ENCODE measurements at places on chromosomes 2 and 18.

DNA sequence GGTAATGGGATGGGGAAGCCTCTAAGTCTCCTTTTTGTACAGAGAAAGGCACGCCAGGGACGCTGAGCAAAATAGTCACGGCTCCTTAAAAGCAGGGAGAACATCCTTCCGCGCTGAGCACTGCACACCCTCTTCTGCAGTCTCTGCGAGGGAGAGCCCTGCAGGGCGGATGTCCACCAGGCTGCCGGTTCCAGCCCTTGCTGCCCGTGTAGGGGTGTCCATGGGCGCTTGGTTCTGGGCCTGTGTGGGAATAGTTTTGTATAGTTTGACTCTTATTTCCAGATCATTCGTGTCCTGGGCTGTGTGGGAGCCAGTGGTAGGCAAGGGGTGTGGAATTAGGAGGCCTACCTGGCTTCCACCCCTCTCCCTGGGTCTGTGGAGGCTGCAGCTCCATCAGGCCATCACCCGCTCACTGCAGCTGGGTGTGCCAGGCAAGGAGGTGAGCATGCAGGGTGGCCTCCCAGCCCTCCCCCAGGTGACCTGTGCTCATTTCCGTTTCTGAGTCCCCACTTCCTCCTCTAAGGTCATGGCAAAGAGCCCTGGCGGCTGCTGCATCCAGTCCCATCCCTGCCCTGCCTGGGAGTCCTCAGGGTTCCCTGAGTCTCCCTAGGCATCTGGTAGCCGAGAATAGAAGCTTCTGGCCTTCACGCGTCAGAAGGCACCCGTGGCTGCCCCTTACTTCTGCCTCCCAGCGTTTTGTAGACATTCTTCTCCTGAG, 202.6 kb downstream of the LDLRAD4 start:
- no peak for DNase-seq

GRCh38 chr2:112627060-112628040, 18.4 kb upstream of the SLC20A1 start:
- no peak for DNase-seq

- DNase-seq, result no peak
These were observed 102.6 kb downstream of the MCFD2 start for GRCh38 chr2:46813020-46813415.

DNA sequence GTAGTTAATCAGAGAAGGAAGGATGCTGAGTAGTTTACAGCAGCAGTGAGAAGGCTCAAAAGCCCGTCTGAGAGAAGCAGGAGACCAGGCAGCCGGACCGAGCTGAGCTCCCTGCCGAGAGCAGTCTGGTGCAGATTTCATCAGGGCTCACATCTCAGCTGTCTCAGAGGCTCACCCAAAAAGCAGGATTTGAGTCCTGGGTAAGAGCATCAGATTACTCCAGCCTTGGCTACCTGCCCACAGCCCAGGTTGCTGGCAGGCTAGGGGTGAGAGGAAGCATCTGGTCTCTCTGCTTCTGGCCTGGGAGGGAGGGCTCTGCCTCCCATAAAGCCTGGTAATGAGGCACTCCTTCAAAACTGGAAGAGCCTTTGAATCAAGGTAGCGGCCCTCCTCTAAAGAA, 140.5 kb downstream of the ST6GAL2 start:
- no peak for DNase-seq

- DNase-seq, result no peak
These were observed 43.3 kb upstream of the PTPRM start for GRCh38 chr18:7523772-7524171.

DNA sequence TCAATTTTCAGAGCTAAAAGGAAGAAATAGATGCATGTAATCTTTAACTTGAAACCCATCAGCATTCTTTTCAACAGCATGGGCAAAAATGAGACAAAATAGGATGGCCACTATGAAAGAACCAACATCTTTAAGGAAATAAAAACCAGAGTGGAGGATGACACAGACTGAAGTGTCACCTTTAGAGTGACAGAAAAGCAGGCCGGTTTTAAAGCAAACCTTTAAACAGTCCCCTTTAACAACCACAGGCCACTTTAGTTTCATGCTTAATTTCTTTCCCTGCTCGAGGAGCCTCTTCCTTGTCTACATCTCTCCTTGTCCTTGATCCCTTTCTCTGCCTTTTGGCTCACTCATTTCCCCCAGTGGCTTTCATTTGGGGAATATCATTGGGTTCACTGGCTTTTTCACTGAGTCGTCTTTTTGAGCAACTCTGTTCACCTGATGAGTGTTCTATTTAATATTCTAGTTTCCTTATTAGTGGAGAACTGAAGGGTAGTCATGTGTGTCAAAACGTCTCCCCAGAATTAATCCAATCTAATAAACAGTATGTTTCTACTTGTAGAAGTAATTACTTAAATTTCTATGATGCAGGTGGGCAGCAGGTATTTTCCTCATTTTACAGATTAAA, 72.5 kb downstream of the DOCK10 start:
- no peak for DNase-seq

GRCh38 chr2:1639086-1639858, 105.0 kb downstream of the PXDN start:
- DNase-seq, result no peak

- DNase-seq, result no peak
These were observed 94.0 kb upstream of the ITGA4 start for GRCh38 chr2:181363164-181363563.

DNA sequence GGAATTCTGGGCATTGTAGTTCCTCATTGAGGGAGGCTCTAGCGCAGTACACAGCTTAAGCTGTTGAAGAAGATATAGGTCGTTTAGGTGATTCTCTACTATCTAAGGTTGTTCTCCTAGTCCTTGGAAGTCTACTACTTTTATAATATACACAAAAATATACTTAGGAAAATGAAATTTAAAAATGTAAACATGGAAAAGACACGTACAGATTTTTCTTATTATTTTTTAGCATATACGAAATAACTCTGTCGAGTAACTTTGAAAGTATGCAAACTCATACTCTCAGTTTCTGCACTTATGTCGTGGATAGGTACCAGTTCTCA, 272 bp upstream of the FASTKD1 start:
- no peak for DNase-seq

DNA sequence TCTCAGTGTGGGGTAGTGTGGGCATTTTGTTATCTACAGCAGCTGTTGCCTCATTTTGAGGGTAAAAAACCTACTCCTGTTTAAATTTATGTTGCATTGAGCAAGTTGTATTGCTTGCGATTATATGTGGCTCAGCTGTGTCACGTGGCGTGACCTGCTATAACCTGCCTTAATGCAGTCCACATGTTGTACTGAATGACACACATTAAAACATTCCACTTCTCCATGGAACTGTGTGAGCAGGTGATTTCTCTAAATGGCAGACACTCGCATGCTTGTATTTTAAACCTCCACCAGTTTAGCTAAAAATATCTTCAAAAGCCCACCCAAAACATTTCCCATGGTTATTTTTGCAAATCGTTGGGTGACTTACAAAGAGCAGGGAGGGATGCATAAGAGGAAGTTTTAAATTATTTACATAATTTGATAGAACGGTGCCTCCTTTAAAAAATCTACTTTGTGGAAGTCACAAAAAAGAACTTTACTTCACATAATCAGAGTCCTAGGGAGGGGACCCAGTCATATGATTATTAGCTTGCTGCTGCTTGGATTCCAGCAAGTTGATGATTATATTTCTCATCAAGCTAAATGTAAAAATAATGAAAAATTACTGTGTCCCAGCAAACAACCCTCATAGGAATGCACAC, 163.3 kb upstream of the ZEB2 start:
- no peak for DNase-seq

DNA sequence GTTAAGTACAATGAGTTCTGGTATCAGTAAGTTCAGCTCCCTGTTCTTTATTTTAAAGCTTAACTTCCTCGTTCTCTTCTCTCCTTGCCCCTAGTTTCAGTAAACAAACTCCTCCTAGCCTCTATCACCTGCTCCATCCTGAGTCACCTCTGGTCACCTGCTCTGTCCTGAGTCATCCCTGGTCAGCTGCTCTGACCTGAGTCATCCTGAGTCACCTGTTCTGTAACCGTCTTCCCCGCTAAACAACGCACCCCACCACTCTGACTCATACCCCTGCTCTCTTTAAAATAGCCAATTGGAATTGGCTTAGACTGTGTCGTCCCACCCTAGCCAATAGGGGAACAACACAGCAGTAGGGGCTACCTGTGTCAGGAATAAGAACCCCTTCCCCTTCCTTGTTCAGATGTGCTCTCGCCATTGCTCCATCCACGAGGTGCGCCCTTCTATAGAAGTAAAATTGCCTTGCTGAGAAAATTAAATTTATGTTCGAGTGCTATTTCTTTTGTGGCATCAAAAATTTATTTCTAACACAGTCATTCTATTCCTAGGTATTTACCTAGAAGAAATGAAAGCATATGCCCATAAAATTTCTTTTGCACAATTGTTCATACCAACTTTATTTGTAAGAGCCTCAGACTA, 24.9 kb upstream of the RMND5A start:
- DNase-seq, result no peak

DNA sequence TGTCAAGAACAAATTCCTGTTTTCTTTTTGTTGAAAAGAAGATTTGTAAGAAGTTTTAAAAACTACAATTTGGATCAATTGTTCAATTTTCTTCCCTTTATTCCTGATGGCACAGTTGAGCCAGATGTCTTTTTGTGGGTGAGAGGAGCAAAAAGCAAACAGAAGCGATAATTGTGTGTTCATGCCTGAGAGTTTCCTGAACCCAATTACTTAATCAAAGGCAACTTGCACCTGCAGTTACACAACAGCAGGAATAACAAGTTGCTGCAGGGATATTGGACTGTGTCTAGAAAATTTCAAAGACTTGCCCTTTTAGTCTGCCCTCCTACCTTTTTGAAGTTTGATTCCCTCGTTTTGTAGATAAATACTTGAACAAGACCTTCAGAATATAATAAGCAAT, 383.6 kb downstream of the DSEL start:
- DNase-seq, result no peak

GRCh38 chr18:68152770-68153169, 562.1 kb downstream of the TMX3 start:
- no peak for DNase-seq

GRCh38 chr2:234355021-234355720, 141.7 kb downstream of the ARL4C start:
- no peak for DNase-seq
